ENCODE measurements at places on chromosomes 7 and 10.

DNA sequence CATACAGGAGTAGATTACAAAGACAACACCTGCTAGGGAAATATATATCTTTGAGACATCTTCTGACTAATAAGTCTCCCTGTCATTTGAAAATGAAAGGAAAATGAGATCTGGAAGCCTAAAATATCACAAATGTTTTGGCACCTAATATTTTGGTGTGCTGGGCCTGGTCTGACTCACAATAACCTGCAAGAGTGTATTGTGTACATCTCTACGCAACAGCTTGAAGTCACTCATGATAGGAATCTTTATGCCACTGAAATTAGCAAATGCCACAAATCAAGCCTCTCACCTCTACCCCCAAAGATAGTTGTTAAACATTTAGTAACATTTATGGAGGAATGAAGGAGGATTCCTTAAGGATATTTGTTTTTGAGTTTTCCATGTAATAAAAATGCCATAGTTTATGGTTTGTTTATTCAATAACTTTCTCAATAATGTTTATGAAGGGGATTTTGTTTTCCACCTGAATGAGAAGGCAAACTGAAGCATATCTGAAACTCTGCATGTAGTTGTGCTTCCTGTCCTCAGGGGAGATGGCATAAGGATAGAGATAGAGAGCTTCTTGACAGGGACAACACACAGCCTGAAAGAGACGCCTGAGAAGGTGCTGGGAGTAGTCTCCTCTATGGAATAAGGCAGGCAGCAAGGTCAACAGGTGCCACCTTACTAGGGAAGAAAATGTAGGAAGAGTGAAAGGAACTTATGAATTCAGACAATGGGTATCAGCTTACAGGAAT, 197.4 kb downstream of the AHR start:
- no peak for DNase-seq

DNA sequence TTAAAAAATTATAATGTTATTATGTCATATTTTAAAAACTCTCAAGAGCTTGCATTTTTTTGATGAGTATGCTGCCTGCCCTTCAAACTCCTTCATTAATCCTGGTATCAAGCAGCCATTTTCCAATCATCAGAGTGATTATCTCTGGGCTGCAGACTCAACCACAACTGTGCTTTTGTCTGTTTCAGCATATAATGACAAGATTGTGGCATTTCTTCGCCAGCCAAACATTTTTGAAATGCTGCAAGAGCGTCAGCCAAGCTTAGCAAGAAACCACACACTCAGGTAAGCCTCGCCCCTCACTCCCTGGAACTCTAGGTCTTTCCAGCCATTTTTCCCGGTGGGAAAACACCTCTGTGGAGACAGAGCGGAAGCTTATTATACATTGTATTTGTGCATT, 90.0 kb upstream of the STK17A start:
- no peak for DNase-seq

- no peak for DNase-seq
Observed at GRCh38 chr7:151141311-151141854, 26.1 kb downstream of the GBX1 start.

- peak; percentile 91 for DNase-seq
Observed at GRCh38 chr10:124388823-124389612, 29.7 kb downstream of the OAT start.

DNA sequence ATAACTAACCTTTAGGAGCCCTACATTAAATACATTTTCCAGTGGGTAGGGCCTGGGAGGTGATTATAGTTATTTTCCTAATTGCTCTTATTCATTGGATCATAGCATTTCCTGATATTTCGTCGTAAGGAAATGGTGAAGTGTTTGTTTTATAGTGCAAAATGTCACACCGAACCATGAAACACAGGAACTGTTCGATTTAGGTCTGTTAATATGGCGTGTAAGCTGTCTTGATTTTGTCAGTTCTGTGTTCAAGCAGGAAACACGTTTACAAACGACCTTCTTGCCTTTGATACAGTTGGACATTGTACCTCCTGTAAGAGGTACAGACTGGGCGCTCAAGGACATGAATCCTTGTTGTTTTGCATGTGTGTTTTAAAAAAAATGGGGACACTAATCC, 14.8 kb downstream of the RBM17 start:
- DNase-seq: no peak

GRCh38 chr7:23467291-23467805, 2.9 kb downstream of the IGF2BP3 start:
- DNase-seq: no peak

- DNase-seq: no peak
Observed at GRCh38 chr10:78359640-78360091, 326.0 kb downstream of the RPS24 start.

DNA sequence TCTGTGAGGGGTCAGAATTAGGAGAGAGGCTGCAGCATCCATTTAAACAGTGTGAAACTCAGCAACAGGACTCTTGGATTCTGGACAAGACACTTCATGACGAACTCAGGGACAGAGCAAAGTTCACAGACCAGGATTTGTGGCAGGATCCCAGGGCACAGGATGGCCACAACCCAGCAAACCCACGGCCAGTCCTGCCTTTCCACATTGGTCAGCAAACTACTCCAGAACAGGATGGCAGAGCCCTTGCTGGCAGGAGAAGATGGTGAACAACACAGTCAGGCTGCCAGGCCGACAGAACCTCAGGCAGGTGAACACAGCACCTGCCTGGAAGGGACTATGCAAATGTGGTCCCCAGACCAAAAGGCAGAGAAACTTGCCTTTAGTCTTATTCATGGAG, 34.4 kb downstream of the VSTM4 start:
- DNase-seq: no peak

GRCh38 chr10:43846187-43846680, 197.6 kb upstream of the ZNF32 start:
- peak; percentile 46 for DNase-seq

- DNase-seq: no peak
Observed at GRCh38 chr10:78756604-78757343, 312.0 kb upstream of the ZMIZ1 start.

- no peak for DNase-seq
Observed at GRCh38 chr10:109475711-109476421, 447.4 kb downstream of the XPNPEP1 start.

GRCh38 chr7:138666385-138666784, 34.8 kb downstream of the SVOPL start:
- no peak for DNase-seq

DNA sequence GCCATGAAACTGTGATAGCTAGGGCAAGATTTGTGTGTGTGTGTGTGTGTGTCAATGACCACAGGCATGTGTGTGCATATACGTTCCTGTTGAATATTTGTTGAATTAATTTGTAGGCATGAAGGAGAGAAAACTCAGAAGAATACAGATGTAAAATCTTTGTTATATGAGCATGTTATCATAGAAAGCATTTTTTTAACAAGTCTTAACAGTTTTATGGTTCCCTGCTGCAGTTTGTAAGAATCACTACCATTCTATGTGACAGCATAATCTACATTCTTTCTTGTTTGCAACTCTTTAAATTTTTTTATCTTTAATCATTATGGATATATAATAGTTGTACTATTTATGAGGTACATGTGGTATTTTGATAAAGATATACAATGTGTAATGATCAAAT, 130.3 kb downstream of the CD36 start:
- no peak for DNase-seq

GRCh38 chr10:70832221-70832620, 16.5 kb downstream of the SGPL1 start:
- no peak for DNase-seq

DNA sequence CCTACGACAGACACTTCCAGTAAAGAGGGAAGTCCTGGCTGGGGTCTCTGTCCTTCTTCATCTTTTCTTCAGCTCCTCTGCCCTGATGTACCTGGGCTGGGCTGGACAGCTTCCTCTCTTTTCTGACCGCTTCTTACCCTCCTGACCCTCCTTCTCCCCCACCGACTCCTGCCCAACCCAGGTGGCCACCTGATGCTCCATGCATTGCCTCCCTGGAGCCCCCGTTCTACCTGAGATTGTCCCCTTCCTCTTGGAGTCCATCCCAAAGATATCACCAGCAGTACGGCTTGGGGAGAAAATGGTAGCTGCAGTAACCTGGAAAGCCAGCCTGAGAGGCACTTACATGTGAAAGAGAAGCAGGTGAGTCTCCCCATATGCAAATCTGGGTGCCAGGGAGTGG, 566.3 kb downstream of the TCERG1L start:
- DNase-seq: no peak

GRCh38 chr7:80661729-80662128, 23.3 kb downstream of the CD36 start:
- no peak for DNase-seq

GRCh38 chr7:31261341-31261740, 79.2 kb downstream of the NEUROD6 start:
- no peak for DNase-seq

DNA sequence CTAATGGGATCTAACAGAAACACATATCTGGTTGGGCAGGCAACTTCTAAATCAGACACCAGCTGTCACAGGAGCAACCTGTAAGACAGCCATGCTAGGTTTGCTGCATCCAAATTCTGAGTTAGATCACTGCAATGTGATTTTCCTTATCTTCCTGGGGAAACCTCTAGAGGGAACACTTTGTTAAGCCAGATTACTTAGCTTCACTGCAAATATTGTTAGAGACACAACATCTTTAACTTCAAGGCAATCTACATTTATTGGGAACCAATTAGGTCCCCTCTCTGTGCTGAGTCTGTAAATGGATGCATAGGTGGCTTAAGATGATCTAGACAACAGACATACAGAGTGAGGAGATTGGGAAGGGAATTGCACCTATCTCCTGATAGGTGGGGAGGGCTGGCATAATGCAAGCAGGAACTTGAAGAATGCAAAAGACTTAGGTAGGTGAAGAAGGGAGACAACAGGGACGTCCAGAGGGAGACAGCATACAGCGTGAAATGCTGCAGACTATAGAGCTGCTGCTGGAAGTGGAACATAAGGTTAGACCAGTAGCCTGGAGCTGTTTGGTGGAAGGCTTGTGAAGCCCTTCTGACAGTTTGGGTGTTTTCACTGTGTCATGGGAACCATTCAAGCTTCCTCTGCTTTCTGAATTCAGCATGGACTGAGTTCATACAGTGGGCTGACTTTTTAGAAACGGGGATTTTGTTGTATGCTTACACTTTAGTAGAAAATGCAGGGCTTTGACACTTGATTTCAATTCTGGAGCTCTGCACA, 109.8 kb upstream of the ELMO1 start:
- no peak for DNase-seq

- DNase-seq: no peak
Observed at GRCh38 chr10:78411716-78412115, 378.1 kb downstream of the RPS24 start.

- no peak for DNase-seq
Observed at GRCh38 chr7:50153148-50153547, 60.1 kb upstream of the ZPBP start.

DNA sequence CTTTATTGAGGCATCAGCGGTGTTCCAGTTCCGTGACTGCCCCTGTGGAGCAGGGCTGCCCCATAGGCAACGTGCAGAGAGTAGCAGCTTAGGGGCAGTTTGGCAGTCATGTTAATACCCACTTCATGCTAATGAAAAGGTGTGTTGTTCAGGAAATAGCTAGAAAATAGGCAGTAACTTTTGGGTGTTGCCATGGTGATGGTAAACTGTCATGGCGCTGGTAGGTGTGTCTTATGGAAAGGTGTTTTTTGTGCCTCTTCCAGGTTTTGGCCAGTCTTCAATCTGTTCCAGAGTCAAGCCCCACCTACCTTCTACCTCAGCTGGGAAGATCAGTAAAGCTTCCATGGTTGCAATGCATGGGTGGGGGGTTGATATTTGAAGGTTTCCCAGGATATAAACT, 36.3 kb upstream of the MINDY3 start:
- no peak for DNase-seq

DNA sequence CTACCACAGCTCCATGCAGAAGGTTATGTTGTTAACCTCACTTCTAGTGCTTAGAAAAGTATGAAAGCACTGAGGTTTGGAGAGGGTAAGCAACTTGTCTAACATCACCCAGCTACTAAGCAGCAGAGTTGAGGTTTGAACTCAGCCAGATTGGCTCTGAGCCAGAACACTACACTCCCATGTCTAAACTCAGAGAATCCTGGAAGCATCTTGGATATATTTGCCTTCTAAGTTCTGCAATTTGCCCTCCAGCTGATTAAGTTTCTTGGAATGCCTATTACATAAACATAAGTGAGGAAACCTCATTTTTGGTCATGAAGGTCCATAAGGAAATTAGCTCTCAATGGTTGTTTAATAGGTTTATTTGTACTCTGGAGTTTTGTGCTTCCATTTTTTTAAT, 78.1 kb upstream of the PHYHIPL start:
- DNase-seq: no peak

DNA sequence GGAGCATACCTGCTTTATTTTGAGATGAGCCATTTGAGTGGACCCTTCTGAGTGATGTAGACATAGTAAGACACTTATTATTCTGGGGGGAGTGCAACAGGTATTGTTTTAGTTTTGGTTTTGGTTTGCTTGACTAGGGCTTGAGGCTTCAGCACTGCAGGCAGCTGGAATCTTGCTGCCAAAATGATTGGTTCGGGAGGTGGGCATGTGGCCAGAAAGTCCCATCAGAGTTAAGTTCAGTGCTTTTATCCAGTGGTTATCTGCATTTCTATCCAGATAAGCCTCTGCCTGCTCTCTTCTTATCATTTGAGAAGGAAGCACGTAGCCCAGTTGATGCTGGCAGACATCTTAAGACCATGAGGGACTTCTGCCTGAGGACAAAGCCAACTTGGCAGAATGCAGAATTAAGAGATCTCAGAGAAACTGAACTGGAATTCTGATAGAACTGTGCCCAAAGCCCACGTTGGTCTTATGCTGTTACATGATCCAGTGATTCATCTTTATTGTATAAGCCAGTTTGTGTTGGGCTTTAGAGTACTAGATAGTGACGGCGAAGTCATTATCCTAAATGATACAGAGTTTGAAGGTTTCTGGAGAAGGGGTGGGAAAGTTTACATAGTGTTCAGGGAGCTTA, 9.6 kb upstream of the JAZF1 start:
- DNase-seq: no peak

DNA sequence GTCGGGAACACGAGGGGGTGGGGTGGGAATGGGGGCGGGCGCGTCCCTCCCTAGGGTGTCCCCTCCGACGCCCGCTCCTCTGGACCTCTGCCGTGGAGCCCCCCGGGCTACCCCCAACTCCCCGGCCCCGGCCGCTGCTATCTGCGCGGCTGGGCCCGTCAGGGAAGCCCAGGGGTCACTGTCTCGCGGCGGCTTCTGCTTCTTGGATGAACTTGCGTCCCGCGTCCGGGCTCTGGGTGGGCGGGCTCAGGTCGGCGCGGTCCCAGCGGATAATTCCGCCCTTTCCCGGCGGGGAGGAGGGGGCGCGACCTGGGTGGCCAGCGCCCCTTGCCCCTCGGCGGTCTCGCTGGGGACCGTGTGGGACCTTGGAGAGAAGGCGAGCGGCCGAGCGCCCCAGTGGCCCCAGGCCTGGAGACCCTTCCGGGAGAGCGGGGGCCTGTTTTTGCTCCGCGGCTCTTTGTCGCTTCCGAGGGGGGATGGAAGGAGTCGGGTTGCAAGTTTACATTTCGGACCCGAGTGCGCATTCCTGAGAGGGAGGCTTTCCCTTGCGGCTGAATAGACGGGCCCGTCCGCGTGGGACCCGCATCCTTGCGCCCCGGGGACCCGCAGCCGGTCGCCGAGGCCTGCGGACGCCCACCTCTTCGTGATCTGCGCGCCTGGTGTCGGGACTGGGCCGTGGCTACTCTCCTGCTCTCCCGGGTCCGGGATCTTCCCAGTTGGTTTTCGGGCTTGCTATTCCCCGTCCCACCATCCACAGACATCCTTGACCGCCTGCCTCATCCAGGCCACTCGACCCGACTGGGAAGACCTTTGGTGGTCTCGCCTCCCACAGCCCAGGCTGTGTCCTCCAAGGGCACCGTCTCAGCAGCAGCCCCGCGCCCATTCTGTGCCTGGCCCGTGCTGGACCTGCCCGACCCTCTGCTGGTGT, 812 bp downstream of the DOCK1 start:
- DNase-seq: no peak

Data from CD4-positive, alpha-beta T cell treated with Interleukin-6 at 100 ng/mL for 8 hours (primary cell).